AG04450 (cell line): ENCODE measurements at places on chromosomes 3 and 15.

GRCh38 chr15:65829130-65829764 lies 37.2 kb upstream of the DENND4A start:
- DNase-seq, result no peak

- DNase-seq, result no peak
Measured at GRCh38 chr3:168834558-168834957, 738.8 kb upstream of the GOLIM4 start.

DNA sequence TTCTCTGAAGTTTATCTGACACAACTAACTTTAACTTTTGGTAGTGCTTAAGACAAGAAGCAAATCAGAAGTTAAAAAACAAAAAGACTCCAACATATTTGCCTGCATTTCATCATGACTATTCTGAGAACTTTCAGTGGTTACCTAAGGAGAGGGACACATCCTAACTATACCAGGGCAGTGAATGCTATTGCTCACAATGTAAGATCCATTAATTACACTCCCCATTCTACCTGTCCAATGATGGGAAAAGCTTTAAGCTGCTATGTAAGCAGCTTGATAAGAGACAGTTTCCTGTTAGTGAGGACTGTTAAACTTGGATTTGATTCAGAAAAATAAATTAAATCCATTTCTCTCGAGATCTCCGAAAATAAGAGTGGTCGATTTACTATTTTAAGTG lies 37.5 kb downstream of the SERPINI1 start:
- no peak for DNase-seq

GRCh38 chr3:127438371-127438770 lies 150.5 kb upstream of the PRR20G start:
- no peak for DNase-seq

DNA sequence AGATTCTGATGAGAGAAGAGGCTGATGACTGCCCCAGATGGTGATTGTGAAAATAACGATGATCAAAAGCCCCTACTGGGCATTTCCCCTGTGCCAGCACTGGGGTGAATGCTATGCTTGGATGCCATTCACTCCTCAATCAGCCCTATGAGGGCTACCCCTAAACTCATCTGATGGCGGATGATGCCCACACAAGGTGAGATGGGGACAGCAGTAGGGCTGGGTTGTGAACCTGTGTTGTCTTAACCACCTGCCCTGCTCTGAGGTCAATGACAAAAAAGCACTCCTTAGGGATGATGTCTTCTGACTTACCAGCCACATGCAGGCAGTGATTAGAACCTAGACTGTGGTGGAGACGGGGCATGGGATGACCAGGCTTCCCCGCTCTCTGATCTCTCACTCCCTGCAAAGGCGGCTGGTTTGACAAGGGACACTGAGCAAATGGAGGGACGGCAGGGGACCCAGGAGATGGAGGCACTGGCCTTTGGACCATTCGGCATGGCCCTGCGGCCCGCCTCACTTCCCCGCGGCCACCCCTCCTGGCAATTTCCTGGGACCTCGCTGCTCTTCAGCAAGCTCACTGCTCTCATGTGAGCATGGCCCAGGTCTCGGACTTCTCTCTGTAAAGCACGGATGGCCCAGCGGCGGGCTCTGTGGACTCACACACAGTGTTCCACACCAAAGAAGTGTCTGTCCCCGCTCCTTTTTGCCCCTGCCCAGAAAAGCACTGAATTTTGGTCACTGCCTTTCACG lies 251.4 kb upstream of the LYSMD4 start:
- no peak for DNase-seq

- DNase-seq, result no peak
Measured at GRCh38 chr3:170440344-170440743, 21.7 kb downstream of the CLDN11 start.

DNA sequence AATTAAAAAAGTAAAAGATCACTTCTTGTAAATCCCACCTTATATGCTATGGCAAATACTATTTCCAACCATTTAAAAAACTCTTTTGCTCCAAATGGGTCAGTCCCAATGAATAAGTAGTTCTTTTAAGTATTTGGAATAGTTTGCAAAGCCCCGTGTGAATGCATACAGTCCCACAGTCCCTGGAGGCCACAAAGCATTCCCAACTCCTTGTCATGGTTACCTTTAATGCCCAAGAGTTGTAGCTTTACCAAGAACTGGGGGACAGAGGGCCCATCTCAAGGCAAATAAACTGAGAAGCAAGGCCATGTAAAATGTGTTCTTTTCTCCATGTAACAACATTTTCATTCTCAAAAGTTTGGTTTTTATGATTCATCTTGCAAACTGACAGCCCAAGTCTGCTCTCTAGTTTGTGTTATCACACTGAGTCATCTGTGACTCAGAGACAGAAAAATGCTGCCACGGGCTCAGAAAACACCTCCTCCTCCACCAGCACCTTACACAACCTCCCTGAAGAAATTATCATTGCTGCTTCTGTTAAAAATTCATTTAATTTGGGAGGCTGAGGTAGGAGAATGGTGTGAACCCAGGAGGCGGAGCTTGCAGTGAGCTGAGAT lies 336.2 kb downstream of the ERC2 start:
- DNase-seq, result peak; percentile 74

DNA sequence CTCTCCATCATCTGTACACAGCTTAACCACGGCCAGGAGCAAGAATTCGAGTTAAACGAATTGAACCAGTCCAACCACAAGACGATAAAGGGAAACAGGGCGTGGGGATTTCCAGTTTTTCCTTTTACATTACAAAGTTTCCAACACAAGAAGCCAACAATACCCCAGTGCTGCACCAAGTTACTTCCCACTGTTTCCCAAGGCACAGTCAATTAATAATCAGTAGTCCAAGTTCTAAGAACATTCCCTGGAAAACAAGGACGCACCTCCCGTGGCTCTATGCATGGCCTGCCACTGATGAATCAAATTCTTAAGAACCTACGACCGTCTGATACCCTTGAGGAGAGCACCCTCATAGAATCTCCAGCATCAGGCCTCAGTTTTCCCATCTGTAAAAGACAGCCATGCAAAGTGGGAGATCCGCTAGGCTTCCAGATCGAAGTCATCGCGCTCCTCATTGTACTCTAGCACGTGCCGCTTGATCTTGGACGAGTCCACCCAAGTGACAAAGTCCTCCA lies 774 bp downstream of the IMP3 start:
- DNase-seq, result no peak

DNA sequence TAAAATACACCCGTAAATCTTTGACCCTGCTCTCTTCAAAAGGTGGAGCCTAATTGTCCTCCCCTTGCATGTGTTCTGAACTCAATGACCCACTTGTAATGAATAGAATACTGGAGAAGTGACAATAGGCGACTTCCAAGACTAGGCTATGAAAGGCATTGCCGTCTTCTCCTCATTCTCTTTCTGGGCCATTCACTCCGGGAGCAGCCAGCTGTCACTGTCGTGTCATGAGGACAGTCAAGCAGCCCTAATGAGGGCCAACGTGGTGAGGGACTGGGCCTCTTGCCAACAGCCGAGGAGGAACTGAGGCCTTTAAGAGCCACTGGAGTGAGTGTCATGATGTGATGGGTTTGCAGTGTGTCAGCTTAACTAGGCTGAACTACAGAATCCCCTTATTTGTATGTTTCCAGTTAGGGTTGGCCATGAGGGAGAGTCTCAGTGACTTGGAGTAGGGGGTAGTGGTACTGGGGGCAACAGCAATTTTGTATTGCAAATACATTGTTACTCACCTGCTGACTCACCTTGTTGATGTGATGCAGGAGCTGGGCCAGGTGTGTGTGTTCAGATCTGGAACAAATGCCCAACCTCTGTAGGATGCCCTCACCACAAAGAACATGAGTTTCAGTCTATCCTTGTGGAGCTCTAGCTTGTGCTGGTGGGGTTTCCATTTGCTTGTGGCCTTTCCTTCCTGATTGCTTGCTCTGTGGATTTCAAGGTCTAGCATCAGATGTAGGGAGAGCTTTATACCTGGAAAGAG lies 188.5 kb upstream of the PROK2 start:
- no peak for DNase-seq

GRCh38 chr3:114587986-114588385 lies 294.2 kb downstream of the TIGIT start:
- no peak for DNase-seq

- DNase-seq, result no peak
Measured at GRCh38 chr15:40420071-40420713, 14.6 kb downstream of the IVD start.

DNA sequence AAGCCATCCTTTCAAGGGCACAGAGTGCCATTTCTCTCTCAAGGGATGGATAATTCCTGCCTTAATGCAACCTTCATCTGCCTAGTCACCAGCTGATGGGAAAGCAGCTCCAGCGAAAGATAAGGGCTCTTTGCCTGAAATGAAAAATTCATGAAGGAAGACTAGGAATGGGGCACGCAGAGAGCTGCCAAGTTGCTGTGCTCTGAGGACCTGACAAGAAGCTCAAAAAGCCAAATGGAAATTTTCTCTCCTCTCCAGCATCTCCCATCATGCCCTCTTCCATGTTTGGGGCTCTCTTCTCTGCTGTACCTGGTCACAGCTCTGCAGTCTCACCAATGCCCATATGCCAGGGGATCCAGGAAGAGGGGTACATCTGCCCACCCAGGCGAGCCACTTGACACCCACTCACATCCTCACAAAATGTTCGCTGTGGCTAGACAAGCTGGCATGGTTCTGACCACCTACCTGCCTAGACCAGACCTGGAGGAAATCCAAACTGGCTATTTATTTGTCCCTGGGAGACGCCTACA lies 29.3 kb upstream of the ABHD2 start:
- no peak for DNase-seq

DNA sequence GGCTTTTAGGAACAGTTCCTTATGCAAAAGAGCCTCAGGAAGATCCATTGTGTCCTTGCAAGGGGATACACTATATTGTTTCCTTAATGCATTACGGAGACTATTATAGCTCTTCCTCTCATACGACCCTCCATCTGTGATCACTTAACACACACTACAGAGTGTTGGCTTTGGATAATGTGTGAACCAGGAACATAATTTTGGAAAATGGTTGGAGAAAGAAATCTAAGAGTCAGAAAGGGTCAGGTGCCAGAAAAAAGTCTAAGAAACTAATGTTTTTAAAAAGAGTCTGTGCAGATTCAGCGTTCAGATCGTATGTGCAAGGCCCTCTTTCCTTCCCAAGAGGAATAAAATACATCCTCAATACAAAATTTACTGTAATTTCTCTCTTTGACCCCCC lies 27.3 kb downstream of the LRRN1 start:
- DNase-seq, result no peak
